Progenitor cell of endocrine pancreas (in vitro differentiated cells): ENCODE measurements at places on chromosomes 2 and 18. TPM values are rescaled to one million over a fixed set of nuclear protein-coding genes. Genes with fewer than 3 reads are reported as not detected.
A peak's percentile ranks its signal among the peaks of the same experiment; 100 is the strongest.

SERPINB5 gene
- total RNA-seq = 0.22 TPM in 1 of 2 replicates, not detected in the other

PPP1R1C gene
- total RNA-seq = 5.6 and 6.4 TPM in 2 replicates

SPHKAP gene
- 0.07 TPM in 2 replicates for total RNA-seq

POTEJ gene
- 0.19 and 0.24 TPM in 2 replicates for total RNA-seq

HOXD8 gene
- not detected in 2 replicates for total RNA-seq

DAPL1 gene
- not detected in 2 replicates for total RNA-seq

TMEM178A gene
- total RNA-seq = 28.7 and 32.9 TPM in 2 replicates

RIOK3 gene
- 52.7 and 52.8 TPM in 2 replicates for total RNA-seq

GKN1 gene
- not detected in 2 replicates for total RNA-seq

CRYBA2 gene
- 24.4 and 30.1 TPM in 2 replicates for total RNA-seq

B3GNT7 gene
- total RNA-seq = 6.5 and 7.6 TPM in 2 replicates

TUBB8B gene
- total RNA-seq = 0.64 and 0.93 TPM in 2 replicates

DNA sequence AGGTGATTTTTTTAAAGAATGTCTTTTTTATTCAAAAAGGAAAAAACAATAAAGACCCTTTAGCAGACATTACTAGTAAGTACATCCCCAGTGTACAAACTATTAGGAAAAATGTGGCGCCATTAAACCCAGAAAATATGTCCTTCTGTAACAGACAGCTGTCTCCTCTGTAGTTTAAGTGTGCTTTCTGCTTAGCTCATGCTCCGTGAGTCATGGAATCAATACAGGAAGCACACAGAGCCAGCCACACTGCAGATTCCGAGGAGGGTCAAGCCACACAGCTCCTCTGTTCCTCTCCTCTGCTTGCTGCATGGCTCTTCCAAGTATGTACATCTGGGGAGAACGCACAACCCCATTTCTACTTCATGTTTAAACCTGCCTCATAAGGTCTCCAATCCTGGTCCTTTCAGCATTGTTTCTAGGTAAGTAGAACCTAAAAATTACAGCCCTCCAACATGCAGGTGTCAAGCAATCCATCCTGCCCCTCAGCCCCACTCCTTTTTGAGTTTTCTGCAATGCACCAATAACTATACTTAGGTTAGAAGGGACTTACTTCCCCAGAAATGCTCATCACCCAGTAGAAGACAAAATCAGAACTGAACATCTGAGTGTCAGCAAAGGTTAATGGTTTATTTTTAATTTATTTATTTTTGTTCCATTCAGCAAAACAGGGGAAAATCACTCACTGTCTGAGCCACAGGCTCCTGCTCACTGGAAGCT, 37.5 kb downstream of the ACVR1 start:
- peak; percentile 10 for DNase-seq

DNA sequence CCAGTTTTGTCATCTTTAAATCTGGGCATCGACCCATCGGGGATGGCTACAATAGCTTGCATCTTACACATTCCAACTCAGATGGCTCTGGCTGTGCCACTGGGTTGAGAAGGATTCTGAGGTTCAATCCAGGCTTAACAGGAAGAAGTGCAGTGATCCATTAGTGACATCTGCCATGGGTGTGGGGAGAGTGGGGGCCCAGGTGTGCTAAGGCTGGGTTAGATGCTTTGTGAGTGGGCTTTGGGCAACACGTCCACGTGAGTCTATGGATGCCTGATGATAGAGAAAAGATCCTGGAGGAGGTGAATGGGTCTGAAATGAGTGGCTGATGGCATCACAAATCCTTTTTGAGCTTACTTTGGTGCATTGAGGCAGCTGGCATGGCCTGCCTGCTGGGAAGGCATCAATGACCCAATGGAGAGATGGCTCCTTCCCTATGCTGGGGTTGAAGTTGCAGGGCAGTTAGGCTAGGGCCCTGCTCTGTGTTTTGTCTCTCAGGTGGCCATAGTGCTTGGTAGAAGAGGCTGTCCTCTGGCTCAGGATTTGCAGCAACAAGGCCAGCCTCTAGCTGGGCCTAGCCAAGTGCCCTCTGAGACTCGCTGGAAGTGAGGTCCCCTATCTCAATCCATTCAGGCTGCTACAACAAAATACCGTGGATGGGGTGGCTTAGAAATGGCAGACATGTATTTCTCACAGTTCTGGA, 56.7 kb downstream of the HS1BP3 start:
- no peak for DNase-seq

DNA sequence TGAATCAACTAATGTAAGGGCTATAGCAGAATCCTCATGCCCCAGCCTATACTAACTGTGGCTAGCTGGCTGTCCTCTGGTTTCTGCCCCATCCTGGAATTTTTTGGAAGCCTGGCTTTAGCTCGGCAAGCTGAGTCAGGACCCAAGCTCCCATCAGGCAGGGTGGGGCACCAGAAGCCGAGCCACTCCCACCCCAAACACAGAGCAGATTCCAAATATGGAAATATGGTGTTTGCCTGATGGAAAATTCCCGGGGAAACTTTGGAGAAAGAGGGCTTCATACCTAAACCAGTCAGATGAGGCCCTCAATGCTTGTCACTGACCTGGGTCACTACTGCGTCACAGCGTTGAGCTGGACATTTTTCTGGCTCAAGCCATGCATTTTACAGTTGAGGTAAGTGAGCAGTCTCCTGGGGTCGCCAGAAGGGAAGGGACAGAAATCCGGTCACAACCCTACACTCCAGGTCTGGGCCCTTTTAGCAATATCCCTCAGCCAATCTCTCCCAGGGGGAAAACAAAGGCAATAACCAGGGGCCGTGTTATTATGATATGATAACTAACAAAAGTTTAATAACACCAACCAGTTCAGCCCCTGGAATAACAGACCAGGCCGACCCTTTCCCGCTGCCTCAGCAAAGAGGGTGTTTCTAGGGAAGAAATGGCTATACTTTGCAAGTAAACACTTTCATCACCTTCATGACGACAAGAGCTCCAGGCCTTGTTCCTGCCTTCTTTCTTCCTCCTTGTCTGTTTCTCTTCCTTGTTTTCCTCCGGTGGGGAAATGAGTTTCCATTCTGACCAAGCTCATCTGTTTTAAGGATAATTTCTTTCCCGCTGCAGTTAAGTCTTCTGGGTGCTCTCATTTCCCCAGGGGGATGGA, 37.7 kb downstream of the PSD4 start:
- no peak for DNase-seq

DNA sequence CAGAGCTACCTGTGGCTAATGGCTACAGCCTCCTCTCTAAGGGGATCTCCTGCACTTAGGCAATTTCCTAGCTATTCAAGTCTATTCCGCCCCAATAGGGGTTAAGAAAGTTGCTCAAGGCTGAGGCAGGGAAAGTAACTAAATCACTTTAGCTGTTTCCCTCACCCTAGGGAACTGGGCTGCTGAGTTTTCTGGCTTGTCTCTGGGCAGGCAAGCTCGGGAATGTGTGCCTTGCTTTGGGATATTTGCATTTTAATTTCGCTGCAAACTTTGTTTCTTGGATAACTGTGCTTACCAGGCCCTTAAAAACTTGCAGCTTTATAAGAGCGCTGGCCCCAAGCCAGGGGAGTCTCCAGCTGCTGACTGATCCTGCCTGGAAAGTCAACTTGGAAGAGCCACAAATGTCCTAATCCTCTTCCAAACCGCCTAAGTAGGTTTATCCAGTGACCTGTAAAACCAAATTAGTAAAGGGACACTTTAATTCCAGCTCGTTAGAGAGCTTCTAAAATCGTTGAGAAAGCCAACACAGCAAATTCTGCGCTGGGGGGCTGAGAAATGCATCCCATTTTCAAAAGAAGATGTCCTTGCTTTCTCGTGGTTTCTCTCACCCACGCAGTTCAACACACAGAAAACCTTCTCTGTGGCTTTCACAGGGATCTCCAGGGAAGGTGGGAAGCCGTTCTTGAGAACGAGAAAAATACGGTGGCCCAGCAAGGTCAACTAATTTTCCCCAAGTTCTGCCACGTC, 59.5 kb upstream of the SP3 start:
- no peak for DNase-seq

GRCh38 chr2:16028644-16029043, 88.3 kb downstream of the MYCN start:
- DNase-seq = no peak

- no peak for DNase-seq
These were observed 29.8 kb downstream of the BABAM2 start for GRCh38 chr2:27920148-27920885.

DNA sequence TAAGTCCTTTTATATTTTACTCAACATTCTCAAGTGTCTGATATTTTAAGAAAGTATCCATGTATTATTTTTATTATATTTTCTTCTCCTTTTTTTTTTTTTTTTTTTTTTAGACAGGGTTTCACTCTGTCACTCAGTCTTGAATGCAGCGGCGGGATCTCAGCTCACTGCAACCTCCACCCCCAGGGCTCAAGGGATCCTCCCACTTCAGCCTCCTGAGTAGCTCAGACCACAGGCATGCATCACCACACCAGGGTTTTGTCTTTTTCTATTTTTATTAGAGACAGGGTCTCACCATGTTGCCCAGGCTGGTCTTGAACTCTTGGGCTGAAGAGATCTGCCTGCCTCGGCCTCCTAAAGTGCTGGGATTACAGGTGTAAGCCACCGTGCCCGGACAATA, 212.1 kb downstream of the TCF4 start:
- no peak for DNase-seq

- DNase-seq = no peak
These were observed 171.3 kb upstream of the OSR1 start for GRCh38 chr2:19529677-19530076.

GRCh38 chr2:47006374-47007222, 91.0 kb upstream of the MCFD2 start:
- DNase-seq = no peak

DNA sequence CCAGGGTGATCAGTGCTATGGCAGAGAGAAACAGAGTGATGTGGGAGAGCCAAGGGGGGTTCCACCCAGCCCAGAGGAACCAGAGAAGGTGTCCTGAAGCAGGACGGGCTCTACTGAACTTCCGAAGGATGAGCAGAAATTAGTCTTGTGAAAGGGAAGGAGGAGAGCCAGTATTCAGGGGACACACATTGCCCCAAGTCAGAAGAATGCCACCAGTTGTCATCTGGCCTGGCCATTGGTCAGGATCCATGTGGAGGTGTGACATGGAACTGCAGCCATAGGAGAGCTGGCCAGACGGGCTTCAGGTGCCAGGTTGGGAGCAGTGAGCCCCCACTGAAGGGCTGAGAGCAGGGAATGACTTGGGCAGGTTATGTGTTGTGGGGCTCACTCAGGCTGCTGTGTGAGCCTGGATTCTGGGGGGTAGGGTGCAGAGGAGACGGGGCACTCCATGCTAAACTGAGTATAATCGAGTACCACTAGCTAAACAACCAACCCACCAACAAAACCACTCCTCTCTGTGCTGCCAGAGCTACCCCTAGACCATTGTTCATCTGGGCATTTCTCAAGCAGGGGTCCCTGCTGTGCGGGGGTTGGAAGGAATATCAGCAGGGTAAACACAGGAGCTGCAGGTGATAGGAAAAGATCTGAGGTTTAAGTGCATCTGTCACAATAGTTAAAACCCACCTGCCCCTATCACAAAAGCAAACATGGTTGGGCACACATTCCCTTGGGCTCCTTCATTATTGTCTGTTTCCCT, 25.3 kb downstream of the MARCO start:
- no peak for DNase-seq

- no peak for DNase-seq
These were observed 93.5 kb downstream of the POLR1A start for GRCh38 chr2:86012007-86012712.

DNA sequence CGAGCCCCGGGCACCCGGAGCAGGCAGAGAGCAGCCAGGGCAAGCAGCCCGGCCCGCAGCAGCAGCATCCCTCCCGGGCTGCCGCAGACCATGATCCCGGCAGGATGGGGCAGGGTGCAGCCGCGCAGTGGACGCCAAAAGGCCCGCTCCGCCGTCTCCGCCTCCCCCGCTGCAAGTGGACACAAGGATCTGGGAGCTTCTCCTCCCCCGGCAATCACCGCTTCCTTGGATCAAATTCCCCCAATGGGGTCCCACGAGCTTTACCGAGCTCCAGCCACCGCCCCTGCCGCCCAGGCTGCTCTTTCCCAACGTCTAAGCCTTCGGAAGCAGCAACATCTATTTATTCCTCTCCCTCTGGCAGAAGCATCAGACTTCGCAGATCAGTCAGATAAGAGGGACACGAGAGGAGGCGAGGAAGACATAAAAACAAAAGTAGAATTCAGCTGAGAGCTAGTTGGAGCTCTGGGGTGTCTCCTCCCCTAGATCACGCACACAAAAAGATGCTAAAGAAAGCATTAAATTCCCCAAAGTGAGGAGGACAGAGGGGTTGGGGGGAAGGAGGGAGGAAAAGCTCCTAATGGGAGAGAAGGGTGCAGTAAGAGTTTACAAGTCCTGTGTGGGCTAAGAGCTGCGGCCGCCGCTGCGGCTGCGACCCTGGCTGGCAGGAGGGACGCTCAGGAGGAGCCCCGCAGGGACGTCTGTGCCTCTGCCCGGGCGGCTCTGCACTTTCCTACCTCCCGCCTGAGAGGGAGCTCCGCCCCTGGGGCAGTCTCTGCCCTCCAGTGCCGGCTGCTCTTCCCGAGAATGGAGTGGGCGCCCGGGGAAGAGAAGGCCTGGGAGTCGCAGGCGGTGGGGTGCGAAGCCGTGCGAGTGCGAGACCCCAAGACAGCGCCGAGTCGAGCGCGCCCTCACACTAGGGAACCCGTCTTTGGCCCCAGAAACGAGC, at the start of gene FRZB:
TSS of gene FRZB (minus strand) at position 177 of the 946 bp plus-strand sequence. CDS start at position 92, 85 bp downstream.
- DNase-seq = peak; percentile 39

GRCh38 chr18:59846814-59847490, 52.8 kb upstream of the PMAIP1 start:
- no peak for DNase-seq

- DNase-seq = no peak
These were observed 42.9 kb downstream of the PRPF40A start for GRCh38 chr2:152674334-152674733.

DNA sequence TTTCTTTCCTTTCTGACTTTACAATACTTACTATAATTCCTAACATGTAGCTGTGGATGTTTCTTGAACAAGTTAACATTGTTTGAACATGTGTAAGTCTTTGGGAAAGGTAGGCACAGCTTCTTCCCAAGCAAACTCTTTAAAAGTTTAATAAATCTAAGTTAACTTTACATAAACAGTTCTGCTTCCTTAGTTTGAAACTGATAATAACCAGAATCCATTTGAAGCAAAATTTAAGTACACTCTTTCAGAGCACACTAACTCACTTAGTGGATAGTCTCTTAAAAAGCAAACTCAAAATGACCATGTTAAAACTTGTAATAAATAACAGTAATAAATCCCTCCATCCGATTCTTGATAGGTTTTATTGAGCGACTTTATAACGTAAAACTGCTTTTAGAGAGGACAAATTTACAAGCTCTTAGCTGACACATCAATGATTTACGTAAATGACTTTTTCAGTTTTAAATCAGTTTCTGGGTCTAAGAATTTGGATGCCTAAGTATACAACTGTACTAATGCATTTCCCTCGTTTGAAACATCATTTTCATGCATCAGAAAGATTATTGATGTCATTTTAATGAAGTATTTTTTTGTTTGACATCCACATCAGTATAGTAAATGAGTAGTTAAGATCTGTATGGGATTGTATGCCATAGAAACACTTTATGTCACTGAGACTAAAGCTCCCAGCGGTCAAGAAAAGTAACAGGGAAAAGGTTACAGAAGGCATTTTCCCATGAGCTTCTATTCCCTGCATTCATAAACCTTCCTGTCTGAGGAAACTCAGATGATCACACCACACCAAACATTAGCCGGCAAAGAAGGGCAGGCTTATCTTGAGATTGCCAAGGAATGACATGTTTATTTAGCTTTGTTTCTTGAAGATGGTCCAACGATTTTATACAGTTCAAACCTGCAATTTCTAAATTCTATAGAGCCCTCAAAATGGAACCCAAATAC, 67.5 kb downstream of the PDE1A start:
- DNase-seq = no peak

GRCh38 chr2:128299628-128300027, 19.0 kb downstream of the HS6ST1 start:
- no peak for DNase-seq
